Tracheal epithelial cell (primary cell): ENCODE measurements at places on chromosomes 2 and 18. TPM values are rescaled to one million over a fixed set of nuclear protein-coding genes. Genes with fewer than 3 reads are reported as not detected.

The RIT2 gene
- total RNA-seq, result 0.24 TPM in 1 of 2 replicates, not detected in the other

The XIRP2 gene
- total RNA-seq, result not detected in 2 replicates

The CRYGC gene
- not detected in 2 replicates for total RNA-seq

The HOXD10 gene
- total RNA-seq, result 0.48 TPM in 1 of 2 replicates, not detected in the other

The TTN gene
- total RNA-seq, result under 0.01 TPM in 1 of 2 replicates, not detected in the other

The TUBB8B gene
- 0.24 TPM in 1 of 2 replicates, not detected in the other for total RNA-seq

The YPEL5 gene
- 67.5 and 77.8 TPM in 2 replicates for total RNA-seq

The CCDC68 gene
- 9.2 and 9.4 TPM in 2 replicates for total RNA-seq

The OSBPL6 gene
- total RNA-seq, result 6.0 and 6.3 TPM in 2 replicates

The OTOS gene
- not detected in 2 replicates for total RNA-seq

The CDH7 gene
- under 0.01 TPM in 2 replicates for total RNA-seq

The PLGLB1 gene
- total RNA-seq, result 0.24 and 2.3 TPM in 2 replicates

The ZNF892 gene
- 4.5 and 7.2 TPM in 2 replicates for total RNA-seq

The SOCS6 gene
- 37.9 and 43.9 TPM in 2 replicates for total RNA-seq

The DUSP19 gene
- 0.24 and 0.43 TPM in 2 replicates for total RNA-seq

The RAX gene
- total RNA-seq, result not detected in 2 replicates

The TXNL1 gene
- 44.3 and 49.7 TPM in 2 replicates for total RNA-seq

The ZSWIM2 gene
- not detected in 2 replicates for total RNA-seq

The DSEL gene
- total RNA-seq, result 1.3 and 2.2 TPM in 2 replicates

The DRC1 gene
- total RNA-seq, result 0.21 and 0.24 TPM in 2 replicates

The COLEC11 gene
- total RNA-seq, result not detected in 2 replicates

The TRIB2 gene
- total RNA-seq, result 10.6 and 11.5 TPM in 2 replicates

The RSAD2 gene
- 0.21 and 2.2 TPM in 2 replicates for total RNA-seq

The LRP1B gene
- under 0.01 TPM in 1 of 2 replicates, not detected in the other for total RNA-seq

The C2orf15 gene
- 1.7 TPM in 1 of 2 replicates, not detected in the other for total RNA-seq

The RAMP1 gene
- total RNA-seq, result 4.9 and 5.5 TPM in 2 replicates

The UGT1A8 gene
- total RNA-seq, result under 0.01 and 0.43 TPM in 2 replicates

The SERPINB4 gene
- 8.1 and 10.8 TPM in 2 replicates for total RNA-seq

The PHOSPHO2 gene
- total RNA-seq, result 0.96 and 1.3 TPM in 2 replicates

The PLA2R1 gene
- total RNA-seq, result 4.0 and 5.5 TPM in 2 replicates

The PIEZO2 gene
- total RNA-seq, result under 0.01 and 0.48 TPM in 2 replicates

The RGPD6 gene
- total RNA-seq, result 16.2 and 24.6 TPM in 2 replicates

The LINC00305 gene
- not detected in 2 replicates for total RNA-seq

The GPR75 gene
- total RNA-seq, result 0.96 and 1.1 TPM in 2 replicates

The EFHD1 gene
- 1.2 TPM in 1 of 2 replicates, not detected in the other for total RNA-seq

The LYG2 gene
- not detected in 2 replicates for total RNA-seq

The LYPD6B gene
- 4.6 and 5.5 TPM in 2 replicates for total RNA-seq

The DYSF gene
- 0.21 and 7.0 TPM in 2 replicates for total RNA-seq

The TMEM247 gene
- total RNA-seq, result not detected in 2 replicates
